Stimulated activated naive CD4-positive, alpha-beta T cell (primary cell): ENCODE measurements at places on chromosomes 6 and 20.

DNA sequence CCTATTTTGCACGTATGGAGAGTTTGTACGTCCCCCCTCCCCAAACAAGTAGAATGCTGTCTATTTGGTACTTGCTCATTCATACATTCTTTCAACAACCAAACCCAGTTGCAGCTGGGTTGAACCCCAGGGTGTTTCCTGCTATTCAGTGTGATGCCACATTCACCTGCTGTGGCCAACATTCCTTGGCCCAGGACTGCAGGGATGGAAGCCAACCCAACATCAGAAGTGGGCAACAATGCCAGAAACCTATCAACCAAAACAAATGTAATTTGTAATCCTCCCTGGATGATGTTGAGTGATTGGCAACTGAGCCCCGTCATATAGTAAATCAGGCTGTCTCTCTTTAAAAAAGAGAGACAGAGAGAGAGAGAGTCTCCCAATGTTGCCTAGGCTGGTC lies 8.9 kb downstream of the NT5E start:
- no peak for DNase-seq

DNA sequence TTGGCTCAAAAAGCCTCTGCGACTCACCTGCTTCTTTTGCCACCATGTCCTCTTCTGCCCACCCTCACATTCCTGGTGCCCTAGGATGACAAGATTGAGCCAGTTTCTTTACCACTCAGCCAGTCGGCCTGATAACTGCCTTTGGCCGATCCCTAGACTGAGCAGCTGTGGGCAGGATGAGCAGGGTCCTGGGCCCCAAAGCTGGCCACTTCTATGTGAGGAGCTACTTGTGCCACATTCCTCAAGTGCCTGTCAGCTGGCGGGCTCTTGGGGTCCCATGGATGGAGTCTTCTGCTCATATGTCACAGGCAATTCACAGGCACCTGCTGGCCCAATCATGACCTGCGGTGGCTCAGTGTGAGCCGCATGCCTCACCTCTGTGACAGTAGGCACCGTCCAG lies 16.5 kb downstream of the DYNLRB1 start:
- no peak for DNase-seq

DNA sequence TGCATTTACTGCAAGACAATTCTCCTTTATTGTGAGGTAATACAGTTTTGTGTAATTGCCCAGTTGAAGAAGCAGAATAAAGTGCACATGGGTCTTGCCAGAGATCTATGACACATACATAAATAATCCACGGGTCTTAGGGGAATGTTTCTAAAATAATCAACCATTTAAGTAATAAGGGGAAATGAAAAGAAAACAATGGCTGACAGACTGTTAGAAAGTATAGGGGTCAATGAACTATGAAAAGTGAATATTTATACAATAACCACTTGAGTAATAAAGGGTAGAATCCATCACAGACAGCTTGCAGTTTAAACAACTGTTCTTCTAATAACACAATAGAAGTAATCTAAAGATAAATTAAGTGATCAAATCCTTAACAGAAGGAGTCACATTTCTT lies 477.2 kb downstream of the EYS start:
- no peak for DNase-seq

GRCh38 chr6:132147530-132148011 lies 196.4 kb upstream of the CCN2 start:
- no peak for DNase-seq

DNA sequence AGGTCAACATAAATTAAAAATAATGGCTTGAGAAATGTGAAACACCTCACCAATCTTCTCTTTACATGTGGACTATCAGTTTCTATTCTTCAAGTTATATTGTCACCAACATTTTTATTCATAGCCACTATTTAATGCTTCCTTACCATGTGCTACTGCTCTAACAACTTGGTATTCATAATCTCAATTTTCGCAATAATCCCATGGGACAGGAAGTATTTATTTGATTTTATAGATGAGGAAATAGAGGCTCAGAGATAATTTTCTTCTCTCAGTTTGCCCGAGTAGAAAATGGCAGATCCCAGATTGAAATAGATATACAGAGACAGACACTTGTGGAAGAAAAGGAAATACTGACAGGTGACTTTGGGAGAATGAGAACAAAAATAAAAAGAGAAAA lies 66.6 kb downstream of the FAM83B start:
- no peak for DNase-seq
